ENCODE measurements at places on chromosomes 2 and 18.

- DNase-seq = no peak
Observed at GRCh38 chr2:216405588-216405987, 6.7 kb upstream of the SMARCAL1 start.

- no peak for DNase-seq
Observed at GRCh38 chr2:83595121-83595690, 863.9 kb downstream of the SUCLG1 start.

GRCh38 chr18:51108330-51108729 is 78.3 kb downstream of the SMAD4 start:
- DNase-seq = no peak

DNA sequence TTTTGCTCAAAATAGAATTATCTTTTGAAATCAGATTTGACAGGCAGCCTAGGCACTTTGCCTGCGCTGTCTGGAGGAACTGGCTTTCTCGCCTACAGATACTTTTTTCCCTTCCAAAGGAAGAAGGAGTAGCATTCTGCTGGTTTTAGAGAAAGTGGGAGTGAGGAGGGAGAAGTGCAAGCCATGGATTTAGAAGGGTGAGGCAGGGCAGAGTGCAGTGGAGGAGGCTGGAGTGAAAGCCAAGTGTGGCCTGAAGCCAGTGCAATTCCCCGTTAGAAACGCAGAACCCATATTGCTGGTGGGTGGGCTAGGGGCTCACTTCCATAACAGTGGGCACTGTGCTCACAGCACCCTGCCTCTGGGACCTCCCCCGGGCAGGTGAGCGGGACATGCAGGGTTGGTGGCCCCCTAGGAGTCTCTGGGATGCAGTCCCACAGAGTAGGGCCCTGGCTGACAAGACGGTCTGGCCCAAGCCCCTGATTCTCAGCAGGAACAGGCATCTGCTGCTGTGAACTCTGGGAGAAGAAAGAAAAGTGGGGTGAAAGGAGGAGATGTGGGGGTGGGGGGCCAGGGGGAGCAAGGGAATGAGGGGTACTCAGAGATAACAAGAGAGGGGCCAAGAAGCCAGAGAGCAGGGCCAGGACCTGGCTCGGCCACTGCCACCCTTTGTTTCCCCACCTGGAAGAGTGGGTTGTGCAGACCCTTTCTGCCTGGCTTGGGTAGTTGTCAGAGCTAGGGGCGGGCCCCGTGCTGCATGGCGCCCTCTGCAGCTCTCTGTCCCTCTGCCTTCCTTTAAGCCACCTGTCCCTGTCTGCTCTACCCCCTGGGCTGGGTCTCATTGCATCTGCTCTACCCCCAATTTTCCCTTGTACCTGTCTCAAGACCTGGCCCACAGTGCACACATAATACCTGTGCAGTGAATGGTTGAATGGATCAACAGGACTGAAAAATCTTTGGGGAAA is 273.5 kb upstream of the HS6ST1 start:
- no peak for DNase-seq

DNA sequence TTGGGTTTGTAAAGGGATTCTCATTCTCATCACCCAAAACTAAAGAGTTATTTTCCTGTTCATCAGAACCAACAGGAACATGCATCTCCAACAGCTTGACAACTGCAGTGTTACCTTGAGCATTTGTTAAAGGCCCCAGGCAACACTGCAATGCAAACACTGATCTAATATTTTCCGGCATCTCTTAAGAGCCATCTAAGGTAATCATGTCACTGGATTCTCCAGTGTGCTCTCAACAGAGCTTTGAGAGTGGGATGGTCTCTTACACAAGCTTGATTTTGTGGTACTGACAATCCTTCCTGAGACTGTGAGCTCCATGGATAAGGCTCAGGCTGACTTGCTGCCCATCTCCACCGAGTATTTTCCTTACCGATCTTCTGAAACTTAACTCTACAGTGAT is 90.5 kb upstream of the ITGB6 start:
- DNase-seq = no peak

DNA sequence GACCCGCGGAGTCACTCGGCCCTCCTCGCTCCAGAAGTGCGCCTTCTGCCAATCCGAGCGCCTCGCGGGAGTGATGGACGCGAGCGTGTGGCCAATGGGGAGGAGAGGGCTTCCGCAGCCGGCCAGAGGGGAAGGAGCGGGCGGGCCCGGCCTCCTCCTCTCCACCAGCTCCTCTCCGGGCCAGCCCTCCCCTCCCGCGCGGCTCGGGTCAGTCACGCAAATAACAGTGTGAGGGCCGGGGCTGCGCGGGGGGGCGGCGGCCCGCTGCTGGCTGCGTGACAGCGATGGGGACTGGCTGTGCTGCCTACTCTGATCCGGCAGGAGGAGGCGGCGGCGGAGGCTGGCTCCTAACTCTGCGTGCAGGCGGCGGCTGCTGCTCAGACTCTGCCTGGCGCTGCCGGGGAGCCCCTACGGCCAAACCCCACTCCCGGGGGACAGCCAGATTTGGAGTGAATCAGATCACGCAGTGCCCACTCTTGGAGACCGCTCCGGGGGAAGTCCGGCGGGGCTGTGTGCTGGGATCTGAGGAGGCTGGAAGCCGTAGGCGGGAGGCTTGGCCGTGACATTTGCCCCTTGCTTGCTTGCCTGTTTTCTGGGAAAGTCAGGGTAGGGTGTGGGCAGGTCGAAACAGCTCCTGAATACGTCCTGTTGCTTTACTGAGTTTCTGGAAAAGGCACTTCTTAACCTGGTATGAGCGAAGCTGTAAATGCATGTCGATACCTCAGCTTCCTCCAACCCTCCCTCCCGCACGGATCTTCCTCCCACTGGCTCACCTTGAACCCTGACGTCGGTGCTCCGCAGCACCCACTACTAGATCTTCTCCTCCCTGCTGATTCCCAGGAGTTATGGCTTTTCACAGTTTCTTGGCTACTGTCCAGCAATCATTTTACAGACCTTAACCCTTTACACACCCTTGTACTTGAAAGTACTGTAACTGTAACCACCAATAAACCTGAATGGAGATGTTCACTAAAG is 97.9 kb upstream of the SERTAD2 start:
- peak; percentile 60 for DNase-seq

DNA sequence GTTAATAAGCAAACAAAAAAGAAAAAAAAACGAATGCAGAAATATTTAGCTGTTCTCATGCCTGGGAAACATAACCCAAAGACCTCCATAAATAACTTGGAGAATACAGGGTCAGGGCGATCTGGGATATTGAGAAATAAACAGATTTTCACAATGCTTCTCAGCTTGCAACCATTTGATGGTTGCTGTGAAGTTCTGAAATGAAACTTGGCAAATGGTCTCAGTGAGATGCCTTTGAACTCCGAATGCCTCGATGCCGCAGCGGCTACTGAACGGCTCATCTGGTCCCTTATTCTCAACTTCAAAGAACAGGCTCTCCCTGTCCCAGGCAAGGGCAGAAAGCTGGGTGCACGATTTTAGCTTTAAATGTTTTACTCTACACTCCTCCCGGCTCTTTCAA is 78.1 kb downstream of the ZNF516 start:
- DNase-seq = no peak

DNA sequence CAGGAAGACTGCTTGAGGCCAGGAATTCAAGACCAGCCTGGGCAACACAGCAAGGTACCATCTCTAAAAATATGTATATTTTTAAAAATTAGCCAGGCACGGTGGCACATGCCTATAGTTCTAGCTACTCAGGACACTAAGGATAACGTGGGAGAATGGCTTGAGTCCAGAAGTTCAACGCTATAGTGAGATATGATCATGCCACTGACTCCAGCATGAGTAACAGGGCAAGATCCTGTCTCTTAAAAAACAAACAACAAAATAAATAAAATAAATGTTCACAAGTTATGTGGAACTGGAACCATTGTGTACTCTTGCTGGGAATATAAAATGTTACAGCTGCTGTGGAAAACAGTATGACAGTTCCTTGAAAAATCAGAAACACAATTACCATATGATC is 47.2 kb downstream of the USP34 start:
- DNase-seq = no peak

GRCh38 chr2:72483346-72483745 is 335.7 kb upstream of the CYP26B1 start:
- no peak for DNase-seq

DNA sequence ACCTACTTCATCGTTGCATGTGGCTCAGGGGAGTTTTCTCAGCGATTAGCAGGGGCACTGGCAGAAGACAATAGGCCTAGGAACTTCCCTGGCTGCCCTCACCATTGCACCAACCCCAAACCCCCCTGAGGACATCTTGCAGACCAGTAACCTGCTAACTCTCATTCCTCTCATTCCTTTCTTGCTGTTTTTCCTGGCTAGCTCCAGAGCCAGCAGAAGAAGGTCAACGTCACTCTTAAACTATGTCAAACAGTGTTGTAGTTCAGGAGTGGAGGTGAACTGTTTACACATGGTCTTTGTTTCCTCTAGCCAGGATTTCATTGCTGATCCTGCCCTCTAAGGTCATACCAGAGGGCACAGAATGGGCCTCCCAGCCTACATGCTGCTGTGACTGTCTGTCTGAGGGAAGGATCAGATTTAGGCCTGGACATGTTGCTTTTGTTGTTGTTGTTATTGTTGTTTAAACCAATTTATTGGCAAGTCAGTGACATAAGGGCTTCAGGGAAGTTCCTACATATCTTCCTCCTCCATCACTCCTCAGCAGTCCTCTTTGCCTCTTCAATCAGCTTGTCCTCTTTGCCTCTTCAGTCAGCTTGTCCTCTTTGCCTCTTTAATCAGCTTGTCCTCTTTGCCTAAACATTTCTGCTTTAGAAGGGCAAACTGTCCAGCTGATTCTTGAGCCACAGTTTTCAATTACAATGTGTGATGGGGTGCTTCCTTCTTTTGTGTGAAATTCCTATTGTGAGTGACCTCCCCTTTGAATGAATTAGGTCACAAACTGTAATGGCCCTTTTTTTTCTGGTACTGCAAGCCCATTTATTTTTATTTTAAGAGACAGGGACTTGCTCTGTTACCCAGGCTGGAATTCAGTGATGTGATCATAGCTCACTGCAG is 471.9 kb upstream of the TNP1 start:
- no peak for DNase-seq

- DNase-seq = peak; percentile 89
Observed at GRCh38 chr2:10302479-10303180, at the start of gene HPCAL1. HPCAL1 (plus strand) TSS chr2:10302904; CDS start chr2:10419758, 116,854 bp downstream.

DNA sequence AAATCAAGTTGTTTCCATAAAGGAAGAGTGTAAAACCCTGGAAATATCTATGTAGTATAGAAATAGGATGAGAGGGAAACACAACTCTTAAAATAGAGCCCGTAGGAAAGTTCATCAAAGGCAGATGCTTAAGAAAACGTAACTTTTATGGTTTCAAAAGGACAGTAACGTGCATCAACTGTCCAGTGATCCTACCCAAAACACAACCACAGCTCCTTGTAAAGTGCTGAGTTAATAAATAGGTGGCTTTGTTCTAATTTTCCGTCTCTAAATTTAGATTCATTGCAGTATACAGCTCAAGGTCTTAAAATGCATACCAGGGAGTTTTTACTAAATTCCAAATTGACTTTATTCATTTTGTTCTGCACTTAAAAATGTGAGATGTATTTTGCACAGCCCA is 282.1 kb upstream of the ID2 start:
- DNase-seq = no peak

DNA sequence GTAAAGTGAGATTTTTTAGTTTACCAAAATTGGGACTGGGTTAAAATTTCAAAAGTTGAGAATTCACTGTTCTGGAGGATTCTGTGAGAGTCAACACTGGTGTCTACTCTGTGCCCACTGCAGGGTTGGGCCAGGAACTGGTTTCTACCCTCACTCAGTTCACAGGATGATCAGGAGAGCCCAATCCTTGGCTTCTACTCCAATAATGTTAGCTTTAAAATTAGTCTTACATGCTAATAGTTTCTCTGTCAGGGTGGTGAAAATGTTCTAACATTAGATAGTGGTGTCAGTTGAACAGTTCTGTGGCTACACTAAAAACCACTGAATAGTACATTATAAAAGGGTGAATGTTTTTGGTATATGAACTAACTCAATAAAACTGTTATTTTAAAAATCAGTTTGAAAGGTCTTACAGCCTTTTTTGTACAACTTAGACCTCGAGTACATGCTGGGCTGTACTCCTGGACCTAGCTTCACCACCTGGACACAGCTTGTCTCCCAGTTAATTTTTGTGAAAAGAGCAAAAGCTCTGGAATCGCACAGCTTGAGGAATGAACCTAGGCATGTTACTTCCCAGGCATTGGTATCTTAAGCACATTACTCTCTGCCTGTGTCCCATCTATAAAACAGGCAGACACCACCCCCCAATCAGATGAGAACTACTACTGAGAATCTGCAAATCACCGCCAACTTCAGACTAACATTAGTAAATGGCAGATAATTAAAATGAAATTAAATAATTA is 44.4 kb downstream of the ACVR1 start:
- no peak for DNase-seq

DNA sequence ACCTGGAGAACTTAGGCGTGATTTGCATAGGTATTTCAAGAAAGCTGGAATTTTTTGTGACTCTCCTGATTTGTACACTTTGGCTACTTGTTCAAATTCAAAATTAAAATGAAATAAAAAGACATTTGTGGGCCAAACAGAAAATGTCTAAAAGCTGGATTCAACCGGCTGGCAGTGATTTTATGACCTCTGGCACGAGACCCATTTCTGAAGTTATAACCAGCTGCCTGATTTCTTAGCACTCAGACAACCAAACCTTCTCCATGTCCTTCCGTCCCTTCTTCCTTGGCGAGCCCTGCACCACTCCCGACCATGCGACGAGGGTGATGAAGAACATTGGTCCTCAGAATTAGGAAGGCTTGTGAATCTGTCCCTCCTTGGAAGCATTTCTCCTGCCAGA is 19.7 kb downstream of the PKDCC start:
- DNase-seq = no peak

GRCh38 chr18:59272221-59272888 is 899 bp downstream of the RAX start:
- peak; percentile 12 for DNase-seq

- DNase-seq = peak; percentile 16
Observed at GRCh38 chr2:10572701-10573100, 117.1 kb downstream of the NOL10 start.

DNA sequence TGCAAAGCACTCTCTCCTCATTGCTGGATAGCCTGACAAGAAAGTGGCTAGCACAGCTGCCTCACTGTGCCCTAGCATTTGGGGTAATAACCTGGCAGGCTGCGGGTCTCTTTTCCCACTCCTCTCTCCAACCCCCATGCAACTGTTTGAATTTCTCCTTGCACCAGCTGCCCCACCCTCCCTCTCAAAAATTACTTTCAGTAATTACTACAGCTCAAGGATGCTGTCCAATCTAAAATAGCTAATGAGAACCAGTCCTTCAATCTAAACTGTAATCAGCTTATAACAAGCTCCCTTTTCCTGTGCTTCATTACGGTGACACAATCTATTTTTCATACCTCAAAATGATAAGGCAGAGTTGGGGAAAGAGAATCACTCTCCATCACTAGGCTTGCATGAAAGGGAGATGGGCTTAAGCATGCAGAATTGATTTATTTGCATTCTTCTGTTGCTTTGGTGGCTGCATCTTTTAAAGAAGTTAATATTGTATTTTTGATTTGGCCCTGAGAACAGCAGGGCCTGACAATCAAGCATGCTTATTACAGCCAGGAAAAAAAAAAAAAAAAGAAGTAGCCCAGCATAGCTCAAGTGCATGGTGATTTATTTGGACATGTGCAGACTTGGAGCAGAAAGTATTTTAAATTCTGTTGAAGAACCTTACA is 881.8 kb downstream of the SLC4A3 start:
- DNase-seq = no peak
